ENCODE measurements at places on chromosomes 6 and 20. TPM values are rescaled to one million over a fixed set of nuclear protein-coding genes. Genes with fewer than 3 reads are reported as not detected.

Gene EIF6
- 374 TPM for polyA plus RNA-seq

Gene SMLR1
- polyA plus RNA-seq, result not detected

Gene VGLL2
- not detected for polyA plus RNA-seq

Gene GPLD1
- 2.9 TPM for polyA plus RNA-seq

Gene GMPR
- 1.2 TPM for polyA plus RNA-seq

Gene WASF1
- 35.5 TPM for polyA plus RNA-seq

Gene ESR1
- polyA plus RNA-seq, result 0.03 TPM

Gene NTSR1
- 0.53 TPM for polyA plus RNA-seq

Gene USP49
- 6.9 TPM for polyA plus RNA-seq

Gene SLC22A7
- not detected for polyA plus RNA-seq

Gene ALDH8A1
- 0.08 TPM for polyA plus RNA-seq

Data from H1 (cell line).